Neural crest cell (in vitro differentiated cells): ENCODE measurements at places on chromosomes 16 and 17. TPM values are rescaled to one million over a fixed set of nuclear protein-coding genes. Genes with fewer than 3 reads are reported as not detected.

GRCh38 chr16:16790597-16790996, 411.7 kb downstream of the NPIPA7 start:
- peaks cover 18% of the 10 kb centered on the region for H3K4me1 ChIP-seq
- no peaks in the 10 kb centered on the region for H3K36me3 ChIP-seq
- peaks cover 24% of the 10 kb centered on the region for H3K27me3 ChIP-seq
- H3K27ac ChIP-seq = no peak overlapping the region
- H3K4me3 ChIP-seq = no peak overlapping the region

DNA sequence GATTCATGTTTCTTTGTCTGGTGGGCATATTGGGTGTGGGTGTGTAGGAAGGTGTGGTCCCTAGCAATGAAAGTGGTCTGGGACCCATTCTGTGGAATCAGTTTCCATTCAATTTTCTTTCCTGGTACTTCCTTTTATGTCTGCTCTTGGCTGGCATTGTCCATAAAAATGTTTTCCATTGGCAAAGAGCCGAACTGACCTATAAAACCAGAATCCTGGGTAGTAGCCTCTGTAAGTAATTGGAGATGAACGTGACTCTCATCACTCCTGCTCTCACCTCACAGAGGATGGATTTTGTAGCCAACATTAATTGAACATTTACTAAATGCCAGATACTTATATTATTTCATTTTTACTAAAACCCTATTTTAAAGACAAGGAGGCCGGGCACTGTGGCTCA, 66.5 kb upstream of the IRX3 start:
- no peak overlapping the region for H3K27ac ChIP-seq
- H3K4me1 ChIP-seq = no peaks in the 10 kb centered on the region
- no peak for DNase-seq
- no peak overlapping the region for H3K4me3 ChIP-seq
- H3K36me3 ChIP-seq = peaks cover 3% of the 10 kb centered on the region

DNA sequence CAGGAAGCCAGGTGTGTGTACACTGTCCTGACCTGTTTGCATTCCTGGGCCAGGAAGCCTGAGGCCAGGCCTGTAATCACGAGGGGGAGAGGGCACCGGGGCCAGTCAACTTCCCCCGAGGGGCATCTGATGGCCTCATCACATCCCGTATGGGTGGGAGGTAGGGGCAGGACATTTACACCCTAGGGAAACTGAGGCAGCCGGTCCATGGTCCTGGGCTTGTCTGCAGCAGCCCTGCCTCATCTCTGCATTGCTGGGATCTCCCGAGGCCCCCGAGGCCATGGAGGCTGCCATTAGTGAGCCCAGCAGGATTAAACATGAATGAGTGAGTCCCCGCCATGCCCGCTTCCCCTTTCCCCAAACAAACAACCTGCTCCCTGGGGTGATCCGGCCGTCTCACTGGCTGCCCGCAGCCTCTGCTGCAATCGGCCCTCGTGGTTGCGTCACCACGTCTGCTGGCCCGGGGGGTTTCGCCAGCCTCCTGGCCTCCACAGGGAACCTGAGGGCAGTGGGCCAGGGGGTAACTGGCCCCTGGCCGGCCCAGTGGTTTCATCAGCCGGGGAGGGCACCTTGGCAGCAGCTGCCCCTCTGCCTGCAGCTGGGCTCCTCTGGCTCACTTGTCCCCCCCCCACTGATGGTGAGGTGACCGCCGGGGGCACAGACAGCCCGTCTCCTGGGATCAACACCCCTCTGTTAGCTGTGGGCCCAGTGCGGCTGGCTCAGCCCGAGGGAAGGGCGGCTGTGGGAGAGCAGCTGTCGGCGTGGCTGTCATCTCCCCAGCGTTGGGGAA, 88.3 kb upstream of the GSE1 start:
- H3K4me1 ChIP-seq = peaks cover 29% of the 10 kb centered on the region
- peaks cover 20% of the 10 kb centered on the region for H3K27me3 ChIP-seq
- DNase-seq = no peak

DNA sequence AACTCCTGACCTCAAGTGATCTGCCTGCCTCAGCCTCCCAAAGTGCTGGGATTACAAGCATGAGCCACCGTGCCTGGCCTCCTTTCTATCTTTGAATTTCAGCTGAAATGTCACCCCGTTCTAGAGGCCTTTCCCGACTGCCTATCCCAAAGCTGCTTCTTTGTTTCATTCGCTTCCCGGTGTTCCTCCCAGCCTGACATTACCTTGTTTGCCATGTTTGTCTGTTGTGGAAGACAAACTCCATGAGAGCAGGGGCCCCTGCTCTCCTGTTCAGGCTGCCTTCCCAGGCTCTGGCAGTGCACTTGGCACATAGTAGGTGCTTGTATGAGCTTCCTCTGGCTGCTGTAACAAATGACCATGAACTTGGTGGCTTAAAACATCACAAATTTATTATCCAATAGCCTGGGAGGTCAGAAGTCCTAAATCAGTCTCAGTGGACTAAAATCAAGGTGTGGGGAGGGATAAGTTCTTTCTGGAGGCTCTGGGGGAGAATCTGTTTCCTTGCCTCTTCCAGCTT, 2.6 kb upstream of the CCL22 start:
- peaks cover 7% of the 10 kb centered on the region for H3K27me3 ChIP-seq
- no peak overlapping the region for H3K27ac ChIP-seq
- H3K36me3 ChIP-seq = no peaks in the 10 kb centered on the region
- no peak for DNase-seq

DNA sequence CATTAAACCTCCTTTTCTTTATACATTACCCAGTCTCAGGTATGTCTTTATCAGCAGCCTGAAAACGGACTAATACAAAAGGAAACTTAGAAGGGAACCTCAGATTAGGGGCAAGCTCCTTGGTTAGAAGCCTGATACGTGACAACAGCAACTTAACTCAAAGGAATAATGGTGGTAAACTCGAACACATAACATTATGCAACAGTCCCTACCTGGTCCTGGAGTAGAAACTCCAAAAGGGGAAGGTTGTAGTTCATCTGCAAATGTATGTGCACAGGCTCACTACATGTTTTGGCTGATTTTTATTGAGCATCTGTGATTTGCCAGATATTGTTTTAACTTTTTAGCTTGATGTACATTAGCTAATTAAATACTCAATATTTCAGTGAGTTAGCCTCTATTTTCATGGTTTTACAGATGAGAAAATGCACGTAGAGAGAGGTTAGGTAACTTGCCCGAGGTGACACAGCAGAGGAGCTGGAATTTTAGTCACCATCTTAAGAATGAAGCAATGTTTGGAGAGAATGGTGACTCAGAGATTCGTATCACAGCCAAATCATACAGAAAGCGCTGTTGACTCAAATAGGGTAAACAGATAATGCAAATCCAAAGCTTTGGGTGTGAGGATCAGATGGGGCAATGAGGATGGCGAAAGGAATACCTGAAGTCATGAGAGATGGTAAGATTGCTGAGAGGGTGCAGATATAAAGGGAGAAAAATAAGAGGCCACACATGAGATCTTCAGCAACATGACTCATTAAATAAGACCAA, 194.9 kb upstream of the RBFOX1 start:
- no peaks in the 10 kb centered on the region for H3K36me3 ChIP-seq
- H3K27me3 ChIP-seq = peaks cover 8% of the 10 kb centered on the region
- no peak for DNase-seq
- H3K4me1 ChIP-seq = peaks cover 10% of the 10 kb centered on the region

DNA sequence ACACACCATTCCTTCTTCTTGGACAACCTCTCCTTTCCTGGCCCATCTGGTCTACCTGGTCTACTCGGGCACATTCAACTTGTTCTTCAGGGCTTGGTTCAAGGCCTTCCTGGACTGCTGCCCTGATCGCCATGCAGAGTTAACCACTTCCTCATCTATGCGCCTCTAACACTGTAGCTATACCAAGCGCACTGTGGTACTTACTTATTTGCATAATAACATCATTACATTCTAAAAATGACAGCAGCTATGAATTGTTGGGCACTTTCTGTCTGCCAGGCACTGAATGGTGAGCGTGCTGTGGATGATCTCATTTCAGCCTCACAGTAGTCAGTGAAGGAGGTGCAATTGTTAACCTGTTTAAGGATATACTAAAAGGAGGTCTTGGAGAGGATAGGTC, 66.9 kb upstream of the SDK2 start:
- no peaks in the 10 kb centered on the region for H3K36me3 ChIP-seq
- no peak for DNase-seq
- no peak overlapping the region for H3K27ac ChIP-seq
- peaks cover 35% of the 10 kb centered on the region for H3K27me3 ChIP-seq
- no peak overlapping the region for H3K4me3 ChIP-seq

GRCh38 chr17:39600288-39600996, 7.3 kb downstream of the NEUROD2 start:
- H3K27ac ChIP-seq = no peak overlapping the region
- DNase-seq = no peak
- no peak overlapping the region for H3K4me3 ChIP-seq
- H3K36me3 ChIP-seq = no peaks in the 10 kb centered on the region

DNA sequence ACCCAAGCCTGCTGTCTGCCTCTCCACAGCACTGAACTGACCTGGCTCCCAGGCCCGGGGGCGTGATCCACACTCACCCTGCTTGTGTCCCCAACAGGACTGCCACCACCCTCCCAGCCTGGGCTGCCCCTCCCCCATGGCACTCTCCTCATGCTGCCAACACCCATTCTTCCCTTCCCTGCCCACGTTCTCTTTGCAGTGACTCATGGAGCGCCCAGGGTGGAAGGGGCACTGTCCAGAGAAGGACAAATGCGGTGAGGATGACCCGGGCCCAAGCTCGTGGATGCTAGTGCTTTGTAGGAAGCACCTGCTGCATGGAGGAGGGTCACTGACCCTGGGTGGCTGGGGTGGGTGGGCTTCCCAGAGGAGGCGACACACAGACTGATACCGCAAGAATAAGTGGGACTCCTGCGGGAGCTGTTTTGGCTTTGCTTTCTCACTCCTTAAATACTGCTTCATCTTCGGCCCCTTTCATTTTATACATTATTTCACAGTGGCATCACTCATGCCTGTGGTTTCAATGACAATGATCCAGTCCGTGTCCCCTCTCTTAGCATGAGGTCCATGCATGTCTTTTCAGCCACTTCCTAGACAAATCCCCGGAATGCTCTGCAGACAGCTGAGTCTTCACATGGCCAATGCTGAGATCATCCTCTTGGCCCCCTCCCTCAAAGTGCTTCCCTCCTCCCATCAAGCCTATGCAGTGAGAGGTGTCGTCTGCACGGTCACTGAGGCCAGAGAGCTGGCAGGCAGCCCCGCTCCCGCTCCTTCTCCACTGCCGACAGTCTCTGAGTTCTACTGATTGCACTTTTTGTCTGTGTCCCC, 17.6 kb downstream of the CDK5R1 start:
- H3K27ac ChIP-seq = no peak overlapping the region
- no peaks in the 10 kb centered on the region for H3K36me3 ChIP-seq
- no peaks in the 10 kb centered on the region for H3K27me3 ChIP-seq
- peaks cover 57% of the 10 kb centered on the region for H3K4me1 ChIP-seq

GRCh38 chr16:57175896-57176295, 9.9 kb downstream of the PSME3IP1 start:
- H3K4me3 ChIP-seq = no peak overlapping the region
- no peak for DNase-seq
- peaks cover 17% of the 10 kb centered on the region for H3K36me3 ChIP-seq
- H3K4me1 ChIP-seq = peaks cover 5% of the 10 kb centered on the region
- H3K27me3 ChIP-seq = no peaks in the 10 kb centered on the region

GRCh38 chr16:55437625-55438024, 41.4 kb upstream of the MMP2 start:
- no peak overlapping the region for H3K27ac ChIP-seq
- H3K27me3 ChIP-seq = peaks cover 22% of the 10 kb centered on the region
- DNase-seq = no peak
- H3K4me3 ChIP-seq = no peak overlapping the region

DNA sequence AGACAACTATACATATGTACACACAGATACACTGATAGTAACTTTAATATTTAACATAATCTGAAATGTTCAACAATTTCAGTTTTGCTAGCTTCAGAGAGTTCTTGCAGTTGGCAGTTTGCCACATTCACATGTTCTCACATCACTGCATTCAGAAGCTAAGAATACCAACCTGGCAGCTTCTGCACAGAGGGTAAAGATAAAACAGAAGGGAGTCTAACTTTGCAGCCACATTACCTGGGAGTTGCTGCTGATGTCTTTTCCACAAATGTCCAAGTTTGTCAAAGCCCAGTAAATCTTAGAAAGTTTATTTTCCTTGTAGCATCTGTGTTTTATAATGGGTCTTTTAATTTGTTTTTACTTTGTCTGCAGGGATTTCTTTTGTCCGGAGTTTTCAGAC, 332.0 kb downstream of the BCAS3 start:
- H3K4me3 ChIP-seq = no peak overlapping the region
- no peaks in the 10 kb centered on the region for H3K27me3 ChIP-seq
- peaks cover 33% of the 10 kb centered on the region for H3K4me1 ChIP-seq
- no peak overlapping the region for H3K27ac ChIP-seq

DNA sequence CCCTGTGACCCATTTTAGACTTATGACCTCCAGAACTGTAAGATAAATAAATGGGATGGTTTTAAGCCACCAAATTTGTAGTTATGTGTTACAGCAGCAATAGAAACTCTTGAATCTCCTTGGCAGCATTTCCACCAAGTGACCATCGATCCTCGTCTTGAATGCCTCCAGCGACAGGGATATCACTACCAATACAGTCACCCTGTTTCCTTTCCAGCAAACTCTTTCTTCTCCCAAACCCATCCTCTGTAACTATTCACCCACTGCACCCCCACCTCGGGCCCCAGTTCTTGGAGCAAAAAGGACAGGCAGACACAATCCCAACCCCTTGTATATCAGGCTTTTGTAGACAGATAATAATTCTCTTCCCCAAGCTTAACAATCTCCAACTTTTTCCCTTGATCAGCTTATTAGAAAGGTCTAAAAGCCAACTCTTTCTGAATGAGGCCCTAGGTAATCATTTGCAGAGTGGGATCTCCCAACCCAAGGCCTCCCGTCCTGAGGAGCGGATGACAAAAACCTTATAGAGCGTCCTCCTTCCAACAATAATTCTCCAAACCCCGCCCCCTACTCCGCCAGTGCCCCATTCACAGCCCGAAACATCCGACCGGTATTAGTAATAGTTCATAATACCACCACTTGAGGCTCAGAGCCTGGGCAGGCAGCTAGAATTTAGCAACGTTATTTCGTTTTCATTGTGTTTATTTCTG, 14.7 kb upstream of the PLLP start:
- H3K27ac ChIP-seq = no peak overlapping the region
- H3K27me3 ChIP-seq = peaks cover 3% of the 10 kb centered on the region
- no peaks in the 10 kb centered on the region for H3K36me3 ChIP-seq
- DNase-seq = peak; percentile 47
- peaks cover 3% of the 10 kb centered on the region for H3K4me1 ChIP-seq

- peaks cover 43% of the 10 kb centered on the region for H3K27me3 ChIP-seq
- H3K4me3 ChIP-seq = no peak overlapping the region
- no peak overlapping the region for H3K27ac ChIP-seq
- no peaks in the 10 kb centered on the region for H3K4me1 ChIP-seq
Observed at GRCh38 chr17:35289222-35289621, 46.4 kb downstream of the SLFN5 start.

GRCh38 chr17:1267471-1267943, 2.7 kb upstream of the BHLHA9 start:
- DNase-seq = no peak
- no peaks in the 10 kb centered on the region for H3K27me3 ChIP-seq
- peak overlapping the region; percentile 85 for H3K4me3 ChIP-seq

GRCh38 chr16:54594601-54595391, 308.2 kb upstream of the IRX3 start:
- peaks cover 28% of the 10 kb centered on the region for H3K4me1 ChIP-seq
- H3K36me3 ChIP-seq = no peaks in the 10 kb centered on the region
- no peak for DNase-seq

C16orf96 gene
- 0.30 and 0.32 TPM in 2 replicates for total RNA-seq

ALOX15 gene
- total RNA-seq = 0.33 and 0.41 TPM in 2 replicates

KRTAP1-4 gene
- total RNA-seq = not detected in 2 replicates
